WTC11 (cell line): ENCODE measurements at places on chromosomes 6 and 20.

- H3K4me3 ChIP-seq: no peak overlapping the region
- no peaks in the 10 kb centered on the region; the same call in 1 of the 2 replicates for H3K27me3 ChIP-seq
- peaks cover 4% of the 10 kb centered on the region for H3K4me1 ChIP-seq
- no peak for DNase-seq
- H3K27ac ChIP-seq: no peak overlapping the region
- no peaks in the 10 kb centered on the region for H3K36me3 ChIP-seq
Measured at GRCh38 chr20:51189814-51190782, 167.2 kb upstream of the KCNG1 start.

GRCh38 chr20:63648895-63649589, 4.2 kb downstream of the STMN3 start:
- H3K4me1 ChIP-seq: peaks cover 8% of the 10 kb centered on the region
- no peaks in the 10 kb centered on the region for H3K36me3 ChIP-seq
- peaks cover 3% of the 10 kb centered on the region; the same call in 1 of the 2 replicates for H3K27me3 ChIP-seq
- DNase-seq: no peak
- H3K4me3 ChIP-seq: no peak overlapping the region
- H3K27ac ChIP-seq: peak overlapping the region; percentile 47; the same call in 1 of the 2 replicates

GRCh38 chr20:52923123-52923937, 48.8 kb upstream of the TSHZ2 start:
- DNase-seq: no peak
- H3K4me1 ChIP-seq: peaks cover 12% of the 10 kb centered on the region
- H3K27me3 ChIP-seq: no peaks in the 10 kb centered on the region
- H3K36me3 ChIP-seq: no peaks in the 10 kb centered on the region; the same call in 1 of the 2 replicates

GRCh38 chr20:19419396-19419795, 207.0 kb downstream of the SLC24A3 start:
- H3K4me1 ChIP-seq: peaks cover 32% of the 10 kb centered on the region
- H3K27me3 ChIP-seq: no peaks in the 10 kb centered on the region; the same call in 1 of the 2 replicates
- no peak overlapping the region for H3K27ac ChIP-seq
- peaks cover 4% of the 10 kb centered on the region; the same call in 1 of the 2 replicates for H3K36me3 ChIP-seq

DNA sequence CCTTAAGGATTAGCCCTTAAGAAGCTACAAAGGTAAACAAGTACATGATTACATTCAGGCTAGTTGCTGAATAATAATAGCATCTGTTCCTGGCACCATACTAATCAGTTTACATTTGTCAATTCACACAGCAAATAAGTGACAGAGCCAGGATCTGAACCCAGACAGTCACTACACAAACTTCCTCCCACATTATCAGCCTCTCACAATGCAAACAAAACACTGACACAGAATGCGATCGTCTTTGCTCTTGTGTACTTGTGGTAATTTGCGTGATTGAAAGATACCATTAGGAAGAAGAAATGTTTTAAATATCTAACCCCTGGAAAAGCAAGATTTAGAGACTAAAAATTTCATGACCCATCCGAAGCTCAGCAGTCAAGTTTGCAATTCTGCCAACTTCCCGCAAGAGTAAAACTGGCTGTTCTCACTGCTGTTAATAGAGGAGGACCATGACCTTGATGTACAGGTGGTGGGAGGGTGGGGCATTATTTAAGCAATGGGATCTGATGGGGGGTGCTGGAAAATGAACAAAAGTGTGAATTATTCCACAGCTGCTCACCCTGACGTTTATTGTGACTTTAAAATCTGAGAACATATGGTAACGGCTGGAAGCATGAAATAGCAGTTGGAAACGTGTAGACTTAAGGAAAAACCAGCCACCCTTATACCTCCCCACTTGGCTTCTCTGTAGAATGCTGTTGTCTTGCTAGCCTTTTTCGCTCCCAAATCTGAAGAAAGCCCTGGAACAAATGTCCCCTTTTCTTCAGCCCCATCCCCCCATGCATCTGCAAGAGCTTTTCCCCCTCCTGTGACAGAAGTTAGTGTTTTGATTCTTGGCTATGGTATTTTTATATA, 95.3 kb upstream of the ARMC2 start:
- no peaks in the 10 kb centered on the region for H3K36me3 ChIP-seq
- peaks cover 10% of the 10 kb centered on the region for H3K4me1 ChIP-seq
- H3K4me3 ChIP-seq: no peak overlapping the region
- no peak for DNase-seq
- H3K27me3 ChIP-seq: no peaks in the 10 kb centered on the region; the same call in 1 of the 2 replicates
- H3K27ac ChIP-seq: no peak overlapping the region

GRCh38 chr6:23611776-23612381, 514.1 kb upstream of the NRSN1 start:
- no peak overlapping the region for H3K27ac ChIP-seq
- no peaks in the 10 kb centered on the region for H3K27me3 ChIP-seq
- H3K4me1 ChIP-seq: no peaks in the 10 kb centered on the region
- H3K4me3 ChIP-seq: no peak overlapping the region
- no peaks in the 10 kb centered on the region for H3K36me3 ChIP-seq
